ENCODE measurements at places on chromosomes 2 and 18.

- no peak for DNase-seq
These were observed 13.9 kb downstream of the CLASP1 start for GRCh38 chr2:121635371-121635770.

GRCh38 chr2:231228974-231229529, 30.6 kb downstream of the ARMC9 start:
- DNase-seq: peak; percentile 33

- DNase-seq: no peak
These were observed 316.7 kb upstream of the SALL3 start for GRCh38 chr18:78662879-78663278.

- peak; percentile 22 for DNase-seq
These were observed 123.8 kb downstream of the SPTBN1 start for GRCh38 chr2:54579682-54580620.

GRCh38 chr2:181142514-181142913, 162.1 kb downstream of the UBE2E3 start:
- no peak for DNase-seq

DNA sequence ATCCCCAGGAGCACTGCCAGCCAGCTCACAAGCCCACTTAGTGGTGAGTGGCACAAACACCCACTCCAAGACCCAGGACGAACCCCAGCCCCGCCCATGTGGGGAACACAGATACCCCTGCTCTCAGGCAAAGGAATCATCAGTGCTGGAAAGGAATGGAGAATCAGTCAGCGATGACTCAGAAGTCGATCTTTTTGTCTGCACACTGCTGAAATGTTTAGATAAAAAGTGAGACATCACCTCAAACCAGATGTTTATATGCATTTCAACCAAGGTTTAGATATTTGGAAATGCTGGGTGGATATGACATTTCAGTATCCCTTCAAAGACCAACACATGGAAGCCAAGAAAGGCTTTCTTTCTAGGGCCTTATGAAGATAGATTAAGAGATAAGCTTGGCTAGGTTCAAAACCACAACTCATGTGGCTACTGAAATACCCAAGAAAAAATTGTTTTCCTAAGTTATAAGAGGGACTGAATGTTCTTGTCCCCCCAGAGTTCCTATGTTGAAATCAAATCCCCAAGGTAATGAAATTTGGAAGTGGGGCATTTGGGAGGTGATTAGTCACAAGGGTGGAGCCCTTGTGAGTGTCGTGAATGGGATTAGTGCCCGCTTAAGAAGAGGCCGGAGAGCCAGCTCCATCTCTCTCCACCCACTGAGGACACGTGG, 43.7 kb downstream of the POU3F3 start:
- DNase-seq: no peak

DNA sequence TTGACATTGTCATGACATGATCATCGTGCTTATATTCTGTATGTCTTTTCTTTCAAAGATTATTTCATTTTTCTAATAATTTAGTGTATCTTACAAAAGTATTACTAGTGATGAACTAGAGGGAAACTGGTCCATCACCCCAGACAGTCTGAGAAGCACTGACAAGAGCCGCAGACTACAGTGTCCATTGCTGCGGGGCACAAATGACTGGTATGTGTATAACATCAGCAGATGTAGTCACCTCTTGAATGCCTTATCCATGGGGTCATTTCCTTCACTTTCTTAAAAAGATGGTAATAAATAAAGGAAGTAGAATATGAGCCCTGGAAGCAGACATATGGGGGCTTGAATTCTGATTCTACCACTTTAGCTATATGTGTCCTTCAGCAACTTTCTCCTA, 29.6 kb downstream of the NEMP2 start:
- DNase-seq: no peak

GRCh38 chr2:65429786-65430602, 2.4 kb downstream of the SPRED2 start:
- no peak for DNase-seq

DNA sequence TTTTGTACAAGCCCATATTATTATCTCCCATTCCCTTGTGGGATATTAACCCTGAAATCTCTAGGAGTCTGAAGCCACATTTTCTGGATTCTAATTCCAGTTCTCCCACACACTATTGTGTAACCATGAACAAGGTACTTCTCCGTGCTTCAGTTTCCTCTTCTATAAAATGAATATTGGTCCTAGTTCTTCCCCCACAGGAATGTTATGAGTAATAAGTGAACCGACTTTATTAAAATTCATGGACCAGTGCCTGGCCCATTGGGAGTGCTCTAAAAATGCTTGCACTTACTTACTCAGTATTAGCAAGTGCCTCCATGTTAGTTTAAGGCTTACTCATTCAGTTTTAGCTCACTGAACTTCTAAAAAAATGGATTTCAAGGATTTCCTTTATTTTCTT, 1.4 kb upstream of the ACMSD start:
- peak; percentile 97 for DNase-seq

GRCh38 chr2:126221506-126221905, 434.5 kb upstream of the GYPC start:
- no peak for DNase-seq

DNA sequence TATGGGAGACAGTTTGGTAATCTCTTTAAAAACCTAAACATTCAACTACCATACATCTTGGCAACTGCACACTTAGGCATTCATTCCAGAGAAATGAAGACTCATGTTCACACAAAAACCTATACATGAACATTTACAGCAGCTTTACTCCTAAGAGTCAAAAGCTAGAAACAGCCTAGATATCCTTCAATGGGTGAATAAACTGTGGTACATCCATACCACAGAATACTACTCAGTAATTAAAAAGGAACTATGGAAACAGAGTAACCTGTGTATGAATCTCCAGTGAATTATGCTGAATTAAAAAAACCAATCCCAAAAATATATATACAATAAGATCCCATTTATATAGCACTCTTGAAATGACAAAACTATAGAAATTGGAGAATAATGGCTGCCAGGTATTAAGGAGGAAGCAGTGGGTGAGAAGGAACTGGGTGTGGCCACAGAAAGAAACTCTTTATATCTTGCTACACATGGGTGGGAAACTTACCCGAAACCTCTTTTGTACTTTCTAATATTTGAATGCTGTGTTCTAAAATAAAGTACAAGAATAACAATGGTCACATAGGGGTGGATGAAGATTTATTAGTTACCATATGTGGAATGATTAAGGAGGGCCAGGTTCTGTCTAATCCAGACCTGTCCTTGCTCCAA, 13.7 kb downstream of the SESTD1 start:
- no peak for DNase-seq

DNA sequence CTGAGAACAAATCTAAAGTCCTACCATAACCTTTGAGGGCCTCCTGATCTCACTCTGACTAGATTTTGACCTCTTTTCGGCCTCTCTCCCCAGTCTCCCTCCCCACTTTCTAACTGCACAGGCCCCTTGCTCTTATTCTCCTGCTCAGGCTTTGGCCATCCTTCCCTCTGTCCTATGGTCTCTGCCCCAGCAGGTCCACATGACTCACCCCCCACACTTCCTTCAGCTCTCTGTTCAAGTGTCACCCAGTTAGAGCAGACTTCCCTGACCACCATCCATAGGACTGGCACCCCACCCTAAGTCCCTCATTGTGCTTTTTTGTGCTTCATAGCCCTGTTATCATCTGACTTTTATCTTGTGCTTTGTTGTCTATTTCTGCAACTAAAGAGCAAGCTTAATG, 41.2 kb upstream of the NT5C1B start:
- no peak for DNase-seq

- no peak for DNase-seq
These were observed 338.2 kb downstream of the EIPR1 start for GRCh38 chr2:3039188-3040065.

DNA sequence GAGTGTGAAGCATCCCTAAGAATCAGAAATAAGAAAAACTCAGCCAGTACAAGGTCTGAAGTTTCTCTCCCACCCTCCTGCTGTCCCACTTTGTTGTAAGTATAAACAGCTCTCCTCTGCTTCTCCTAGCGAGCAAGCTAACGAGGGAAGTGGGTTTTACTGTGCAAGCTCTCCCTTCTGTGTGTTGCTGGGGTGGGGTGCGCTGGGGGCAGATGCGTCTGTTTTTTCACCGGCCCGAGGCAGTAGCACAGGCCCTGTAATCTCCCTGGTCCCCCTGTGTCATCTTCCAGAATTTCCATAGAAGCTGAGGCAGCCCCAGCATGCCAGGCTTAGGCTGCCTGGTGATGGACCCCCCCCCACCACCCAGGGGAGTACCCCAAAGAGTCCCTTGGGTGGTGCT, 9.4 kb upstream of the CXCR4 start:
- DNase-seq: no peak

GRCh38 chr2:22274661-22275060, 1110.3 kb upstream of the KLHL29 start:
- no peak for DNase-seq

DNA sequence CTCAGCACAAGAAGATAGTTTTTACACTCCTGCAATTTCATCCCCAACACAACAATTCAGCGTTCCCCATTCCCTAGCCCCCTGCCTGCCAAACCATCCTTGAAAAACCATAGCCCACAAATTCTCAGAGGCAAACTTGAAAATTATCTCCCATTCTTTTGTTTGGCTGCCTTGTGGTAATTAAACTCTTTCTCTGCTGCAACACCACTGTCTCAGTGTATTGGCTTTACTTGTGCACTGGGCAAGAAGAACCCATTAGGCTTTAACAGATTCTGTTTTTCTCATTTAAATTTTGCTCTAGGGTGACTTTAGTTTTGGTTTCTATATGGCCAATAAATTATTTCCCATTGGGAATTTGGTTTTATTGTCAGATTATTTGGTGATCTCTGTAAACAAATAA, 23.2 kb upstream of the FTCDNL1 start:
- no peak for DNase-seq

DNA sequence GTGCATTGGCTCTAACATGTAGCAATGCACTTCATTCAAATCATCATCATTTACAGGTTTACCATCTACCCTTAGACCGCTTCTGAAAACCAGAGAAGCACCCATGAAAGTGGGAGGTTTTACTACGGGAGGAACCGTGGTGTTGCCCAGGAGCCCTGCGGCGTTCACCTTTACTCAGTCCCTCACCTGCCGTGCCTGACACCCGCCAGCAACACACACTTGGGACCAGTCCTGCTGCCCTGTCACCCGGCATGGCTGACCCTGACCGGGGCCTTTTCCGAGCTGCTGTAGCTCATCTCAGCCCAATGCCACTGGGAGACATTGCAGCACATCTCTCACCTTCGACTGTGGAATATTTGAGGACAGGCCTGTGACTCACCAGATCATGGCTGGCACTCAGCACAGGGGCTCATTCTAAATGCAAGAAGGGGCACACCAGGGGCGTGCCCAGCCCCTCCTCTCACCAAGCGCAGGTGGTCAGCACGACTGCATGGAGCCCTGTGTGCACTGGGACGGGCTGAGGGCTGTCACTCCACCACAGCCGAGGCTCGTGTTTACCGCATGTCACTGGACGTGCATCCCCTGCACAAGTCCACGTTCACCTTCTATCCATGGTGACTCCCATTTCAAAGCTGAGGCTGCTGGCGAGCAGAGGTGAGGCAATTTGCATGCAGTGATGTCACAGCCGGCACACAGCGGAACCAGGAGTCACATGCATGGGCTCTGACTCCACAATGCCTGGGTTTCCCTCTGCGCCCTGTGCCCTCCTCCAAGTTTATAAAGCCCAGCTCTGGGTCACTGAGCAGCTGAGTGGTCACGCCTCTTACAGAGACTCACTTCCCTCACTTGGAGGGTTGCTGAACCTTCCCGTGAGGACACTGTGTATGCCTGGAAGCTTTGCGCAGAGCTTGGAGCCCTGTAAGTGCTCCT, 76.7 kb upstream of the SNTG2 start:
- no peak for DNase-seq

DNA sequence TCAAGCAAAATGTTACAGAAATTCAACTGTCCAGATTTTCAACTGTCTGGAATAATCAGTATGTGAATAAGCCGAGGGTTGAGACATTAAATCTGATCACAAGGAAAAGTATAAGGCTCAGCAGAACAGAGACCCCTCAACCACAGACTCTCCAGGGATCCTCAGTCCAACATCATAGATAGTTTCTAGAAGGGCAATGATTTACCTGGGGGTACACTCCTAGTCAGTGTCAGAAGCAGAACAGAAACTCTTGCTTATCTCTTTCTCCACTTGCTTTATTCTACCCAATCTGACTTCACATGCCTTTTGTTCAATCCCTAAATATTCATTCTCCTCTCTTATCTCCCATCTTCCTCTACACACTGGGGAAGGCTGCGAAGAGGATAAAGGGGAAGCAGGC, 36.4 kb downstream of the ICOS start:
- no peak for DNase-seq

GRCh38 chr2:147364597-147364996, 480.2 kb upstream of the ACVR2A start:
- no peak for DNase-seq

GRCh38 chr2:233075141-233075965, 15.2 kb downstream of the INPP5D start:
- DNase-seq: no peak

DNA sequence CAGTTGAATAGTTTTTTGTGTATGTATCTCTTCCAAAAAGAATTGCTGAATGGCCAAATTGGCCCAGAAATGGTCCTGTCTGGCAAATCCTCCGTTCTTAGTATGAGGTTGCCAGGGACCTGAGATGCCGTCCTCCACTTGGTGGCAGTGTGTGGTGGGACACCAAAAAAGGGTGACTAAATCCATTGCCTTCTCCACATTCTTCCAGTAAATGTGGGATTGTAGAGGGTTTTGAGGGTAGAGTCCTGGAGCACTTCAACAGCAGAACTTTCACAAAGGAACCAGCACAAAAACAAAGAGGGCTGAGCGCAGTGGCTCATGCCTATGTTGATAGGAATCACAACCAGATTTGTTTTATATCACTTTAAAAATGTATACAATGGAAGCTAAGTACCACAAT, 199.9 kb downstream of the BCL2 start:
- peak; percentile 10 for DNase-seq

DNA sequence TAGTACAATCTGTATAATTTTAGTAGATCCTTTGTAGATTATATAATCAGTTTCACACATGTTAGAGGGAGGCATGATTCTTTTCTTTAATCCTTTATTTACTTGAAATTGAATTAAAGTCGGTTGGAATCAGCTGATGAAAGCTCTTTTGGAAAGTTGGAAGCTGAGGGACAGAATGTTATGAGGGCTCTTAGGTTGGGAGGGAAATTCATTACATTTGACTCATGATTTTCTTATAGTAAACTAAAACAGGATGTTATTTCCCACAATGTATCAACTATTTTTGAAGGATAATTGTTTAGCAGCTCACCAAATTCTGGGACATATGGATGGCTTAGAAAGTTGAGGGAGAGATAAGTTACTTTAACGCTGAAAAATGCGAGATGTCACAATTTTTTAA, 52.7 kb upstream of the TMEFF2 start:
- DNase-seq: no peak

GRCh38 chr18:76447258-76447890, 47.7 kb downstream of the ZNF516 start:
- no peak for DNase-seq

- DNase-seq: no peak
These were observed 54.0 kb upstream of the RNU4ATAC start for GRCh38 chr2:121476684-121477083.

DNA sequence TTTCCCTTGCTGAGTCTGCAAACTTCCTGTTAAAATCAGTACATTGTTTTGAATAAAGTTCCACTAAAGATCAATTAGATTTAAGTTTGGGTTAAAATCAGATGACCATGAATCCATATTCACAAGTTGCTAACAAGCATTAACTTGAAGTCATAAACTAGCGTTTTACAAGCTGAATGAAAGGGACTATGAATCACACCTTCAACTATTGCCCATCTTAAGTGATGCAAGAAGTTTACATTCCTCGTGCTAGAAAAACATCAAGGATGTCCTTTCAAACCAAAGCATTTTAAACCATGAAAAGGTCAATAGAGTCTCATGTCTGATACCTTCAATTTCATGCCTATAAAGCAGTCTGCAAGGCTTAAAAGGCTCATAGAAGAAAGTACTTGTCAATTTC, 257.2 kb upstream of the SYT4 start:
- DNase-seq: no peak
